Activated naive CD8-positive, alpha-beta T cell treated with anti-CD3 and anti-CD28 coated beads for 36 hours (primary cell): ENCODE measurements at places on chromosomes 2 and 18.

DNA sequence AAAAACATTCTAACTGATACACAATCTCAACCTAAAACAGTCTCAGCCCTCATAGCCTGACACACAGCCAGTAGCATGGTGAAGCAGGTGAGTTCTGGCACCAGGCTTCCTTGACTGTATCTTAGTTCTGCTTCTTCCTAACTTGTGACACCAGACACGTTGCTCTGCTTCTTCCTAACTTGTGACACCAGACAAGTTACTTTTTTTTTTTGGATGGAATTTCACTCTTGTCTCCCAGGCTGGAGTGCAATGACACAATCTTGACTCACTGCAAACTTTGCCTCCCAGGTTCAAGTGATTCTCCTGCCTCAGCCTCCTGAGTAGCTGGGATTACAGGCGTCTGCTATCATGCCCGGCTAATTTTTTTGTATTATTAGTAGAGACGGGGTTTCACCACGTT, 6.7 kb upstream of the ATG16L1 start:
- no peak for DNase-seq

DNA sequence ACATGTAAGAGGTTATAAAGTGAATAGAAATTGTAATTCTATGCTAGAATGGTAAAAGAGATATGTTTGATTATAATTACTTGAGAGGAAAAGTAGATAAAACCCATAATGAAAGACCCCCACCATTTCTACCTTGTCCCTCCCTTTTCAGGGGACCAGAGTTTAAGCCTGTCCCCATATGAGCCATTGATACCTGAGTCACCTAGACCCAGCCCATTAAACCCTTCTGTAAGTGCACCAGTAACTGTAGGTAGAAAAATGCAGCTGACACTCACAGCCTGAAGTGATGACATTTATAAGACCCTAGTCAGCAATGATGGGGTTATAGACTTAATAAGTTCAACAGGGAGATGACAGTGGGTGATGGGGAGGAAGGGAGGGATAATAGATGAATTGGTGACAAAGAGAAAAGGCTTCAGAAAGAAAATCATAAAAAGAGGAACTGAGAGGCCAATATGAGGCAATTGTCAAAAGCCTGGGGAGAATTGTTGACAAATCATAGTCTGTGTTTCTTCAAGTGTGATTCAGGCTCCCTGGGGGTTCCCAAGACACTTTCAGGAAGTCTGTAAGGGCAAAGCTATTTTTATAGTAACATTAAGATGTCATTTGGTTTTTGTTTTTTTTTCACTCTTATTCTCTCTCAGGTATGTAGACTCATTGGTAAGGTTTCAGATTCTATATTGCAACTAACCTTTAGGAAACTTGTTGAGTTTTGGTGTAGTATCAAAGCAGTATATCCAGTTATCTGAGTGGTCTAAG, 544.2 kb downstream of the SATB2 start:
- DNase-seq = no peak

DNA sequence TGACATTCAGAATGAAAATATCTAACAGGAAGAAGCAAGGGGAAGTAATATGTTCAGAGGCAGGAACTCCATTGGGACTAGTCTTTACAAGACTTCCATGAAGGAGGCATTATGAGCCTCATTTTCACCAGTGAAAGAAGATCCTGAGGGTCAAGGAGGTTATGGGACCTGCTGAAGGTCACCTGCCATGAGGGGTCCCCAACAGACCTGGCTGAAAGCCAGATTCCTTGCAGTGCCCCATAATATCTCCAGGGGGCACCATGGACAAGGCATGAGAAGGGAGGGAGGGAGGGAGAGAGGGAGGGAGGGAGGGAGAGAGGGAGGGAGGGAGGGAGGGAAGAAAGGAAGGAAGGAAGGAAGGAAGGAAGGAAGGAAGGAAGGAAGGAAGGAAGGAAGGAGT, 27.9 kb downstream of the XDH start:
- no peak for DNase-seq

DNA sequence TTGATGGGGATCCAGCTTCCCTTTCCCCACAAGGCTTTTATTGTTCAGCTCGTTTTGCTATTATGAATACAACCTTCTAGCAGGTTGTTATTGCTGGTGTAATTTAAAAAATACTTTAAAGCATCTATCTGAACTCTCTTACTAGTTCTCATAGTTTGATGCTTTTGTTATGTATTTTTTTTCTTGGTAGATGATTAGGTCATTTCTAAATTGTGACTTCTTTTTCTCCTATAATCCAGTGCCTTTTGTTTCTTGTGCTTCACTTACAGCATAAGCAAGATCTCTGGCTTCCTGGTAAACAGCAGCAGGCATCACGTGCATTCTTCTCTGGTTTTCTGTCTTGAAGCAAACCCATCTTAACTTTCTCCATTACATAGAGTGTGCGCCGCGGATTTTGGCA, 96.1 kb downstream of the FAM168B start:
- no peak for DNase-seq

GRCh38 chr2:21642647-21643046, 518.9 kb downstream of the TDRD15 start:
- no peak for DNase-seq

GRCh38 chr2:98463988-98464771, 19.5 kb downstream of the INPP4A start:
- DNase-seq = no peak

GRCh38 chr18:54127759-54128378, 96.6 kb downstream of the MBD2 start:
- no peak for DNase-seq

- no peak for DNase-seq
Observed at GRCh38 chr18:67509741-67510391, 6.7 kb downstream of the DSEL start.

DNA sequence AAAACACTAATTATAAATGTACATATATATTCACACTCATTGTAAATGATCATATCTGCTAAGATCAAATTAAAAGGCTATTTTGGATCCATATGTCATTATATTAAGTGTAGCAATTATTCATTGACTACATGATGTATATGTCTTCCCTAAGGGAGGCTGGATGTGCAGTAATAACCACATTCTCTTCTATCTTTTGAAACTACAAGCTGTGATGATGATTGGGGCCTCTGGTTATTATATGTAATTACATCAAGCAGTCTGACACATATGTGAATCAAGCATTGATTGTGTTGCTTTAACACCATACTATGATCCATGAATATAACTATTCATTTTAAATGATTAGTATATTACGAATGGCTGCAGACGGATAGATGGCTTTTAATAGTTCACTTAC, 1973.4 kb downstream of the SUCLG1 start:
- DNase-seq = no peak

- DNase-seq = no peak
Observed at GRCh38 chr2:25255745-25256487, 85.8 kb downstream of the DNMT3A start.

DNA sequence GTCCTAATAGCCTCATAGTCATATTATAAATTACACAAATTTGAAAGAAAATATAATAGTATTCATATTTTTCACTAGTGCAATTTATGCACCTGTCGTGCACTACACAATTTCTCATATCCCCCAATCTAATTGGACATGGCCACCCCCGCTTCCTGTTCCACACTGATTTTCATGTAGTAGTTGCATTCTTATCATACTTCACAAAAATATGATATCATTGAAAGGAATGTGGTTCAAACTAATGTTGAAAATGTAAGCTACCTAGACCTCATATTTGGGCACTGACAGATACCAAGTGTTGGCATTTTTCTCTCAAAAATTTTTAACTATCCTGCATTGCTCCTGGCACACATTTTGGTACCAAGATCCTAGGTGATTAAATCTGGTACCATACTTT, 985.5 kb upstream of the POU3F3 start:
- no peak for DNase-seq

GRCh38 chr2:115529627-115530026, 1087.2 kb downstream of the DPP10 start:
- DNase-seq = no peak

- DNase-seq = no peak
Observed at GRCh38 chr2:8822218-8822617, 15.2 kb downstream of the KIDINS220 start.

DNA sequence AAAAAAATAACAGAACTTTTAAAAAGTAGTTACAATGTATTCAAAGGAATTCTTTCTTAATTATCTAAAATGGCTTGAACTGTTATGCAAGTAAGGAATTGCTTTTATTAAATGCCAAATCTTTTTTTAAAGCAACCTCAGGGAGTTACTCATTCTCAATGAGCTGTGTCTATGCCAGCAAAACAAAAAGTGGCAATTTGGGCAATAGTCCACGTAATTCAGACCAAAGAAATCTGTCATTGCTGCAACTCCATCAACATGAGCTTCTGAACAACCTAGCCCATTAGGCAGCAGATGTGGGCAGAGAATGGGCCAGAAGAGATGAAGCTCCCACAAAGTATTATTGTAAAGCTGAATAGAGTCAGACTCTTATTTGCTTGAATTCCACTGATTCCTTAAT, 118.4 kb downstream of the ALK start:
- no peak for DNase-seq

GRCh38 chr18:5334456-5335075, 39.0 kb upstream of the ZBTB14 start:
- no peak for DNase-seq

- no peak for DNase-seq
Observed at GRCh38 chr2:127877626-127878025, 8.1 kb downstream of the AMMECR1L start.

DNA sequence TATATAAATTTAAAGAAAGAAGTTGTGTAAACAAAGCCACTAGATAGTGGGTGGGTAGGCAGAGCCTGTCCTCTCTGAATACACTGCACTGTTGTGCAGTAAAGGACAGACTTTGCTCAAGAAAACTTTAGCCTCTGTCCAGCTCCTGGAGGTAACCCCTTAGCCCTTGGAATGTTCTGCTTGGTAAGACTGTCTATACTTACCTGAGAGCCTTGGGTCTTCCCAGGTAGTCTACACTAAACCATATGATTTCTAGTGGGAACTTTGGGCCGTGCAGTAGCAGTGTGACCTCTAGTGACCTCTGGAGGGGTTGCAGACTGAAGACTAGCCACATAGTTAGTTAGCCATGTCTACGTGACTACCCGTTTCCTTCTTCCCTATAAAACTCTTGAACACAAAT, 678.3 kb upstream of the NRXN1 start:
- no peak for DNase-seq

GRCh38 chr2:207284556-207285472, 119.1 kb upstream of the KLF7 start:
- DNase-seq = no peak

DNA sequence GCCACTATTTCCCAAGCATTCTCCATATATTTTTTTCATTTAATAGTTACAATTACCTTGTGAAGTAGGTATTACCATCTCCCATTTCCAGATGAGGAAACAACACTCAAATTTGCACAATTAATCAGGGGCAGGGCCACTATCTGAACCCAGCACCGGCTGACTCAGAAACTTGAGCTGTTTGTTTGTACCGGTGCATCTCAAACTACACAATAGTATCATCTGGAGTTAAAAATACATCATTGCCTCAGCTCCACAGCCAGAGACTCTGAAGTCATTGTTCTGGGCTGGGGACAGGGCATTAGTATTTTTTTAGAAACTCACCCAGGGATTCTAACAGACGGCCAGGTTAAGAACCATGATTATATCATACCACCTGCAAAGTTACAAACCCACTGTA, 55.9 kb downstream of the CDCA7 start:
- no peak for DNase-seq

DNA sequence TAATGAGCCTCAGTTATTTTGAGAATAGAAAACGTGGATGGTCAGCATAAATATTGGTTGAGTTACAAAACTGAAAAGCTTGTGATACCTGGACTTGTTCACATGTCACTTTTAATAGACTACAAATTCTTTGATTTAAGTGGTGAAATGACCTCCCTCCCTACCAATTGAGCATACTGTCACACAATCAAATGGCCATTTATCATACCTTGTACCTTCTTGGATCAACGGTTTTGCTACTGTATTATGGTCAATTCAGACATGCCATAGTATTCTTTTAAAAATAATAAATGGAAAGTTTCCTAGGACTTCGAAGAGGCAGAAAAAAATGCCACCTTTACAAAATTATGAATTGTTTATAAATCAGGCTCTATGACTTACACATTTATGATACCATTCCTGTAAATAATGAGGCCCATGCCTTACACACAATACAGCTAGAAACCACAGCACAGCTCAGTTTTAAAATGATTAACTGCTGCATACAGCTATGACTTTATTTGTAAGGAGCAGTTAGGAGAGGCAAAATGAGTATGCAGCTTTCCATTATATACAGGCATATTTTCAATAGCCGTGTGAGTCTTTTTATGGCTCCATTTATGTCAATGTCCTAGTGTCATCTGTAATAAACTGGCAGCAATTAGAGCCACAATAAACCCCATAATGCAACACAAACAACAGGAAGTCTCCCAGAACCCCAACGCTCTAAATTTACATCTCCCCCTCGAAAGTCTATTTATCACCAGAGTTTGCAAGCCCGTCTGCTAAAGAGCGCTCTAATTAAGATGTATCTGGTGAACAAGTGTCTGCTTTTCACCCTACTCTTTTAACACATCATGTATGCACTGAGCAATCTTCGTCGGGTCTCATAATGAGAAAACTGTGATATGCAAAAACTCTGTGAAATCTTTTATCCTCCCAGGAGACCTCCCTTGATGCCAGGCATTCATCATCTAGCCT, 176.1 kb downstream of the ZNF521 start:
- DNase-seq = no peak

DNA sequence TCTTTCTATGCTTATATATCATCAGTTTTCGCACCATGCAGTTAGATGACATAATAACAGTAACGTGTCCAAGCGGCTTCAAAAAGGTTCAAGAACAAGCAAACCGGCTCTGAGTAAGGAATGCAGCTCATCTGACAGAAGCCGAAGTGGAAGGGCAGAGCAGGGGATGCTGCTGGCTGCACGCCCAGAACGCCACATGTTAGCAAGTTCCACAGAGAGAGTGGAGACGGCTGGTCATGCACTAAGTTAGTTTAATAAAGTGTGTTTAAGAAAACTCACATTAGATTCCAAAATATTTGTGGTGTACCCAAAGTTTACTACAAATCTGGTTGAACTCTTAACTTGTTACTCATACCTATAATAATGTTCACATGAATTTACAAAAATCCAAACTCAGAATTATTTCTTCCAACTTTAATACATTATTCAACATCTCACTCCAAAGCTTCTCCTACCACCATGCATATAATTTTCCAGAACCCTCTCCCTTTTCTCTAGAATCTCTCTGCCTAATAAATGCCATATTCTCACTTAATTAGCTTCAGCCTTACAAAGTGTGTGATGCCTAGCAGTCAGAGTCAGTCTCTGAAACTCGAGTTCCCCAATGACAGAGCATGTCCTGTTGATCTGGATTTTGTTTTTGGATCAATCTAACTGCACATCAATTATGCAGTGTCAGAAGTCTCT, 170.0 kb downstream of the DNAH7 start:
- no peak for DNase-seq

DNA sequence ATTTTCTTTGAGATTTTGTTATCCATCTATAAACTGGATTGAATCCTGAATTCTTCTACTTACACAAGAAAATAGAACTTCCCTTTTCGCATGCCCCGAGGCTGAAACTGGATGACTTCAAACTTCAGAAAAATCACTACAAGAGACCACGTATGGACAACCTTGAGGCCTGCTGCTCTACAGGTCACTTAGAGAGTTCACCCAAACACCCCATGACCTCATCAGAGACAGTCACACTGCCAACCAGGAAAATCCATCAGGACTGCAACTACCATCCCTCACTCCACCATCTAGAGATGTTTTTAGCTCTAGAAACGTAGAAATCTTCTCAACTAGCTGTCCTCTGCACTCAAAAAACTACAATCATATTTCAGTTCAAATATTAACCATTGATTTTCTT, 18.6 kb upstream of the GPC1 start:
- DNase-seq = no peak

- no peak for DNase-seq
Observed at GRCh38 chr2:94987074-94988020, 38.2 kb upstream of the MAL start.
